ENCODE measurements at places on chromosomes 3 and 15.

DNA sequence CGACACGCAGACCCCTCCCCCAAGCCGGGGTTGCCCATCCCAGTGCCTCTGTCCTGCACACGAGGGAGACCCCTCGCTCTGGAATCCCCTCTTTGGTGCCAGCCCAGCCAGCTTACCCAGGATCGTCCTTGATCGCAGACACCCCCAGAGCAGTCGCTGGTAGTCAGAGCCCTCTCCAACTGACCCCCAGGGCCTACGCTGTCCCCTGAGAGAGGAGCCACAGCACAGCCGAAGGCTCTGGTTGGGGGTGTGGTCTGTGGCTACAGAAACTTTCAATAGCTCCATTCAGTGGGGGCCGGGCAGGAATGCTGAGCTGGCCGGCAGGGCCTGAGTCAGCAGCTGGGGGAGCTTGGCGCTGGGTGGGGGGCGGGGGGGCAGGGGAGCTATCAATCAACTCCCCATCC lies at the start of gene LCTL:
Gene LCTL (minus strand): TSS at position 258 of the 404 bp plus-strand sequence. CDS start 633 bp downstream, outside the sequence.
- DNase-seq: peak; percentile 74

DNA sequence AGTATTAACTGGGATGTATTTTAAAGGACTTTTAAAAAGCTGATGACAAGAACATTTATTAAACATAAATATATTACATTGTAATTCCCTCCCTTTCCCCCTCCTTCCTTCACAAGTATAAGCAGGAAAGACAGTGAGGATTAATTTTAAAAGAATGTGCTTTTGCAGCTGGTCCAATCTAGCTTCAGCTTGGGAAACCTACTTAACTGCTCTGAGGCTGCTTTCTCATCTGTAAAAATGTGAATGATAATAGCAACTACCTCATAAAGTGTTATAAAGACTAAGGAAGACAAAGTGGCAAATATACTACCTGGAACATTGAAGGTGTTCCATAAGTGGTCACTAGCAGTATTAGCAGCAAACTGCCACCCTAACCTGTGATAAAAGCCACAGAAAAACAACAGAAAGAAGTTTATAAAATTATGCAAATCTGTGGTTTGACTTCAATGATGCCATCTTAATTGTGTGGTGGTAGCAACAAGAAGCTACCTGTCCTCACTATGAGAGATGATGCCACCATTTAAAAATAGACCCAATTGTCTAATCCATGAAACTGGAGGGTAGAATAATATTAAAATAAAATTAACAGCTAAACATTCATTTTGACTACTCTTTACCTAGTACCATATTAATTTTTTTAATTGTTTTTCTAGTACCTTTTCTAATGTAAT lies 20.0 kb downstream of the DHX36 start:
- peak; percentile 62 for DNase-seq

DNA sequence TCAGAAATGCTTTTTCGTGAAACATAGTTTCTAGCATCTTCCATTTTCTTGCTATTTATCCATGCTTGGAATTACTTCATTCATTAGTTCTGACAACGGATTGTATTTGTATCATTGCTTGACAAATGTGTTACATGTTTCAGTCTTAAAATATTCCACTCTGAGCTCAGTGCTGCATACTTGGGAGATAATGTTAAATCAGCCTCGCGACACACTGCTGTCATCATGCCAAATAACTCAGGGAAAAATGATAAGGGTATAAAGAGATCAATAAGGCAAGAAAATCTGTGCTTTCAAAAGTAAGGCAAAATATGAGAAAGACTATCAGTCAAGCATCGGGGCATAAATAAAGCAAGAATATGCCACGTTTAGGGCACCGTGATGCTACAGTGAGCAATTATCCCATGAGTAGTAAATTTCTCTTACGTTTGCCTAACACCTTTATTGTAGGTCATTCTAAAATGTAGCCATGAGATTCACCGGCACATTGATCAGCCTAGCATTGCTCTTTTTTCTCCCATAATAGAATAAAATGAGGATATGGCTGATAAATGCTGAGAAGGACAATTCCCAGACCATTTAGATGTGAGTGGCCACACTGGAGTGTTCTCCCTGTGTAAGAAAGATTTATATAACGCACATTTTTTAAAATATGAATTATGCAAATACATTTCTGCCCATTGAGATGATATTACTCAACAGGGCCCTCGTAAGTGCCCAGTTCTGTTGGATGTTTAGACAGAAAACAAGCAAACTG lies 133.8 kb downstream of the RBMS3 start:
- no peak for DNase-seq

- peak; percentile 43 for DNase-seq
These were observed 331 bp downstream of the RNU6-1 start for GRCh38 chr15:67839499-67839928.

- no peak for DNase-seq
These were observed 34.2 kb downstream of the EEFSEC start for GRCh38 chr3:128187495-128187894.

DNA sequence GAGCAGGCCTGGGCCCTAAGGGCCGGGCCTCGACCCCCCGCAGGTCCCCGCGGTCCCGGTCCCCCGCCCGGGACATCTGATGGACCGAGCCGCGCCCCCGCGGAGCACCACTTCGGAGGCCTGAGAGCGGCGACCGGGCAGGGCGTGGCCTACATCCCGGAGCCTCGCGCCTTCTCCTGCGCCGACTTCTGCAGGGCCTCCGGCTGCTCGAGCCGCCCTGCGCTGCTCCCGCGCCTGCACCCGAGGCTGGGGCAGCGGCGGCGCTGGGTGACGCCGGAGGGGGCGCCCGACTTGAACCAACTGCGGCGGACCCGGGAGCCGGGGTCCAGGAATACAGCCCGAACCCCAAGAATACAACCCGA lies 14.9 kb upstream of the GP9 start:
- no peak for DNase-seq

- DNase-seq: peak; percentile 41
These were observed 214.9 kb downstream of the TCF12 start for GRCh38 chr15:57133127-57133968.

GRCh38 chr3:42852441-42852840 lies 23.2 kb downstream of the CYP8B1 start:
- DNase-seq: peak; percentile 77

- DNase-seq: no peak
These were observed 64.4 kb upstream of the TAMM41 start for GRCh38 chr3:11910971-11911531.

DNA sequence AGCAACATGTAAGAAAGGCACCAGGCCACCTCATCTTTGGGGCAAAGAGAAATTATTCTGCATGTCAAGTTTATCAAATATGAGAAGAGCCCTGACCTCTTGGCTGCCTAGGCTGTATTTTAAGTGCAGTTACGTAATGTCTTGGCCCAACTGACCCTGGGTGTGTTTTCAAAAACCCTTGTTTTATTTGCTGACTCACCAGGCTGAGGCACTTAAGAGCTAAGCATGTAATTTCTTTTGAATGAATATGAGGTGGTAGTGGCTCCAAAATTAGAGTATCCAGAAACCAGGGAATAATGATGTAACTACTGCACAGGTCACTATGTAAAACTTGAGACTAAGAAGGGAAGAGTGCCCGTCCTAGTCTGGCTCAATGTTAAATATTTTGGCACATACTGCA lies 24.3 kb downstream of the PGPEP1L start:
- DNase-seq: peak; percentile 89

DNA sequence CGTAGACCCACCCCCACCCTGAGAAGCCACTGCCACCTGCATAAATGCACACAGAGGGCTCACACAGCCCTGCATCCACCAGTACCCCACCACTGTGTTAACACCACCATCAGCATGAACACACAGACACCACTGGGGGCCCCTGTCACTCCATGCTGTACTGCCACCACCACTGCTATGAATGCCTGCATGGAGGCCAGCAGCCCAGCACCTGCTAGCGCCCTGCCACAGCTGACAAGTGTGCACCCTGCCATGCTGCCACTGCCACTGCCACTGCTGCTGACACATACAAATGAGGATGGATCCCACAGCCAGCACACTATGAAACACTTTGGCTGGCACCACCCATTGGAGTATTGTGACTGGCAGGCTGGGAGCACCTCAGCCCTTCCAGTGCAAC lies 361.0 kb downstream of the TAFA4 start:
- no peak for DNase-seq

DNA sequence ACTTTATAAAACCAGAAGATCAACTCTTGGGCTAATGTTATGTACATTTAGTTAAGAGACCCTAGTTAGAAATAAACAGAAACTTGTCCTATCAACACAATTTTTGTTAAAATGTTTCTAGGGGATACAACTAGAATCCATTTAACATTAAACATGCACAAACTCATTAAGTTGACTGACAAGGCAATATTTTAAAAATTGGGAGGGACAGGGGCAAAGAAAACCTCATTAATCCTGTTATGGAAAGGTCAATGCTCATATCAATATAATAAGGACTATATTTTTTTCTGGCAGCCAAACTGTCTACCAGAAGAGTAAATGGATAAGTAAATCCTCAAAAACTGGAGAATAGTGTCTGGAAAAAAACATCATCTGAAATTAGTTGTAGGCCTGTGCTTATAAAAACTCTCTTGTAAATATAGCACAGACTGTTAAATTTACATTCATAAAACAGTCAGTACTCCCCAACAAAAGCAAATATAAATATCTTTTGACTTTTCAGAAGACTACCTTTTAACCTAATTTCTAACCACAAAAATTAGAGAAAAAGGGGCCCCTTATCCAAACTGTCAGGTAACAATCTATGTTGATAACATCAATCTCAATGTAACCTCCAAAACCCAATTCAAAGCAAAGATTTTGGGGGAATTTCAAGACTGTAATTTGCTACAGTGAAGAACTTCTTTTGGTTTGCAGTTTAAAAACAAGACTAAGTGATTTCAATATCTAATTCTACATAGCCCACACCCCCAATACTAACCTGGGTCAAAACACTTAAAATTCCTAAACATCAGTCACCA lies 4.2 kb downstream of the TRA2B start:
- DNase-seq: no peak

GRCh38 chr3:71778353-71778752 lies 6.6 kb downstream of the PROK2 start:
- DNase-seq: no peak

GRCh38 chr3:136171097-136171542 lies 25.0 kb downstream of the MSL2 start:
- DNase-seq: peak; percentile 27

- peak; percentile 48 for DNase-seq
These were observed 178.1 kb downstream of the RORA start for GRCh38 chr15:61050844-61051568.

DNA sequence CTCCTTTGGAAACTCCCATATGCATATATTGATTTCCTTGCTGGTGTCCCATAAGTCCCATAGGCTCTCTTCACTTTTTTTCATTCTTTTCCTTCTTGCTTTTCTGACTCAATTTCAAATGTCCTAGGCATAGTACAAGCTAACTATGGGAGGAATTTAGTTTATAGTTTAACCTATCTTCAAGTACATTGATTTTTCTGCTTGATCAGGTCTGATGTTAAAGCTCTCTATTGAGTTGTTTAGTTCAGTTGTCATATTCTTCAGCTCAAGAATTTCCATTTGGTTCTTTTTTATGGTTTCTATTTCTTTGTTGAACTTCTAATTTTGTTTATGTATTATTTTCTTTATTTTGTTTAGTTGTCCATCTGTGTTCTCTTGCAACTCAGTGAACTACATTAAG lies 121.3 kb upstream of the MNS1 start:
- DNase-seq: no peak

DNA sequence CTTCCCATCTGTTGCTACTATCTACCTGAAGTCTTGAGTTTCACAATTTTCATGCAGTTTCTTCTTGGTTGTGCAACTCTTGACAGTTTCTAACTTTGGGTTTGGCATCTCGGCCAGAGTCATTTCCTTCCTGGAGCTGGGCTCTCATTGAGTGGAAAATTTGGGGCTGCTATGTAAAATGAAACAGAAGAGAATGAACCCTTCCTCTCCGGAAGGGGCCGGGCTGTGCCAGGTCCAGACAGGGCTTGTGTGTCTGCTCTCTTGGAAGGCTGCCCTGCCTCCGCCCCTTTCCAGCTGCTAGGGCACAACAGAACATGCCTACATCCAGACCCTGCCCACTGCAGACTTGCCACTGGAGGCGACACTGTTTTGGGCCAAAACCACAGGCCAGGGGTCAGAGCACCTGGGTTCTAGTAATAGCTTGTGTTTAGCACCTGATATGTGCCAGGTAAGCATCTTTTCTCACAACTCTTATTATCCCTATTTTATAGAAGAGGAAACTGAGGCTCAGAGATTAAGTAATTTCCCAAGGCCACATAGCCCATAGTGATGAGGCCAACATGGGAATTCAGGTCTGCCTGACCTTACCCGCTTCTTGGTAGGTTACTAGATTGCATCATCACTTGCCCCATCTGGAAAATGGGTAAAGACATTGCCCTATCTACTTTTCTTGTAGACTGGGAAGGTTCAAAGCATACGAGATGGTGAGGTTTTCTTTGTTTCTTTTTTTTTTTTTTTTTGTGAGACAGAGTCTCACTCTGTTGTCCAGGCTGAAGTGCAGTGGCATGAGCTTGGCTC lies 25.0 kb downstream of the IRAK2 start:
- DNase-seq: peak; percentile 75

DNA sequence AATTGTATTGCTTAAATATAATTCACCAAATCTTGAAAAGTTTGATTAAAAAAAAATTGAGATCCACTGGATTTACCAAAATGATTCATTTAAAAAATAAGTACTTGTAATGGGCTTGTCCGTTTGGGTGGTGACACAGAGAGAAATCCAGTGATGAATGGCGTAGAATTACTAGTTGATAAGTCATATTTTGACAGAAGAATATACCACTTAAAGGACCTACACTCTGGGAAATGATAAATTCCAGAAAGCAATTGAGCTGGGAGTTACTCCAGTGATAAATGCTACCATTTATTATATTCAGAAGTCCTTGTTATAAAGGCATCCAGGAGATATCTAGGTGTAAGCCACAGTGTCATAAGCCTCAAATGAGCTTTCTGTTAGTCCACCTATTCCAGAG lies 141.8 kb upstream of the CFAP20DC start:
- DNase-seq: no peak

DNA sequence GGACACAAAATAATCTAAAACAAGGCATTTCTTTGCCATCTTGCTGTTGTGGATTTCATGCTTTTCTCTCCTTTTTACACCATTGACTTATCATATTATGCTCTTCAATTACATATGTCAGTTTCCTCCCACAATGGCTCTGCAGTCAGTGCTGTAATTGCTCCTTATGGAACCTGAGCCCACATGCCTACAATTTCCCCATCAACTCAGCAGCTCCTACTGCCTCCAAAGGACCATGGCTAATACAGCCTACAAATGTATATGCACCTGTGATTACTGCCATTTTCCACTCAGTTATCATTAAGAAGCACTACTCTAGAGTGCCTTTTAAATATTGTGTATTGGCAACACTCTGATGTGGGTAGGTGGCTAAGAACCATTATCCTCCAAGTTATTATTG lies 30.8 kb downstream of the RTP4 start:
- no peak for DNase-seq

- no peak for DNase-seq
These were observed 30.6 kb upstream of the PIAS1 start for GRCh38 chr15:68023307-68024101.

DNA sequence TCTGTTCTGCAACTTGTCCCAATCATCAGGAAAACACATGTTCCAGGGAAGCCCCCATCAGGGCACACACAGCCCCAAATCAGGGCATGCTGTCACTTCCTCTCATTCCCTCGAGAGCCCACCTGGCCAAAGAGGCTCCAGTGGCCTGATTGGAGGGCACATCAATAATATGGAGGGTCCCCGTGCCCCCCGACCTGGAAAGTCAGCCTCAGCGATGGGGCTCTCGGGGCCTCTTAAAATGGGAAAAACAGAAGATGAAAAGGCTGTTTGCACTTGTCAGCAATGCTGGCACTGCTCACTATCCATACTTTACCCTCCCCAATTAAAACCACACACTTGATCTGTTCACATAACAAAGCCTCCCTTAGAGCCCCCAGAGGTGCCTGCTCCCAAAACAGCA lies 172.9 kb upstream of the NSMCE3 start:
- no peak for DNase-seq

GRCh38 chr3:45034612-45035252 lies 8.6 kb downstream of the CLEC3B start:
- DNase-seq: no peak
